ENCODE measurements at places on chromosomes 6 and 20. TPM values are rescaled to one million over a fixed set of nuclear protein-coding genes. Genes with fewer than 3 reads are reported as not detected.
A peak's percentile ranks its signal among the peaks of the same experiment; 100 is the strongest.

GRCh38 chr6:46832816-46833215, 39.6 kb downstream of the MEP1A start:
- no peak overlapping the region for H3K27ac ChIP-seq
- H3K4me1 ChIP-seq = no peaks in the 10 kb centered on the region
- no peaks in the 10 kb centered on the region for H3K36me3 ChIP-seq
- no peak overlapping the region for H3K4me3 ChIP-seq
- no peak for DNase-seq
- no peaks in the 10 kb centered on the region for H3K27me3 ChIP-seq

- DNase-seq = peak; percentile 23
- no peak overlapping the region for H3K4me3 ChIP-seq
- H3K27me3 ChIP-seq = no peaks in the 10 kb centered on the region
- no peaks in the 10 kb centered on the region for H3K36me3 ChIP-seq
- no peak overlapping the region for H3K27ac ChIP-seq
Measured at GRCh38 chr6:135972150-135972549, 120.6 kb downstream of the PDE7B start.

GRCh38 chr20:47740862-47741184, 44.5 kb downstream of the SULF2 start:
- DNase-seq = no peak
- no peak overlapping the region for H3K27ac ChIP-seq
- H3K4me1 ChIP-seq = no peaks in the 10 kb centered on the region
- peaks cover 2% of the 10 kb centered on the region for H3K27me3 ChIP-seq
- no peaks in the 10 kb centered on the region for H3K36me3 ChIP-seq
- no peak overlapping the region for H3K4me3 ChIP-seq

- DNase-seq = no peak
- H3K4me1 ChIP-seq = peaks cover 4% of the 10 kb centered on the region
- H3K27me3 ChIP-seq = no peaks in the 10 kb centered on the region
- H3K4me3 ChIP-seq = no peak overlapping the region
- no peaks in the 10 kb centered on the region for H3K36me3 ChIP-seq
Measured at GRCh38 chr6:156883497-156884252, 106.5 kb downstream of the ARID1B start.

GRCh38 chr6:116316772-116317467, 37.2 kb upstream of the TSPYL1 start:
- no peaks in the 10 kb centered on the region for H3K27me3 ChIP-seq
- no peak overlapping the region for H3K4me3 ChIP-seq
- peaks cover 12% of the 10 kb centered on the region for H3K4me1 ChIP-seq
- no peak for DNase-seq
- no peak overlapping the region for H3K27ac ChIP-seq
- H3K36me3 ChIP-seq = no peaks in the 10 kb centered on the region

- H3K27ac ChIP-seq = no peak overlapping the region
- DNase-seq = no peak
- H3K4me3 ChIP-seq = no peak overlapping the region
- H3K4me1 ChIP-seq = no peaks in the 10 kb centered on the region
Measured at GRCh38 chr6:55958790-55959189, 83.4 kb upstream of the BMP5 start.

DNA sequence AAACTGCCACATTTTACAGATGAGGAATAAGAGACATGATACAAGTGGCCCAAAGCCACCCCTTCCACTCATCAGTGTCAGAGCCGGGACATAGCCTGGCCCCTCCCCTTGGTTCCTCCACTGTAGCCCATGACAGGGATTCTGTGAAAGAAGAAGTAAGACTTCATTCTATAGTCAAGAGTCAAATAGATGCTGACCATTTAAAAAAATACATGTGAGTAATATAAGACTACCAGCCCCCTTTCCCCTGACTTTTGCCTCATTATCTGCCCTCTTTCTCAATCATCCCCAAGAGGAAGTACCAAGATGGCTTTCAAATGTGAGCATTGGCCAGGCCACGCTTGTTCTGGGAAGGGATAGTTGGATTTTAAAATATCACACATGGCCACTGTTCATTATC, 57.8 kb upstream of the TAB2 start:
- no peaks in the 10 kb centered on the region for H3K27me3 ChIP-seq
- no peaks in the 10 kb centered on the region for H3K36me3 ChIP-seq
- no peak overlapping the region for H3K4me3 ChIP-seq
- H3K4me1 ChIP-seq = no peaks in the 10 kb centered on the region
- no peak for DNase-seq

DNA sequence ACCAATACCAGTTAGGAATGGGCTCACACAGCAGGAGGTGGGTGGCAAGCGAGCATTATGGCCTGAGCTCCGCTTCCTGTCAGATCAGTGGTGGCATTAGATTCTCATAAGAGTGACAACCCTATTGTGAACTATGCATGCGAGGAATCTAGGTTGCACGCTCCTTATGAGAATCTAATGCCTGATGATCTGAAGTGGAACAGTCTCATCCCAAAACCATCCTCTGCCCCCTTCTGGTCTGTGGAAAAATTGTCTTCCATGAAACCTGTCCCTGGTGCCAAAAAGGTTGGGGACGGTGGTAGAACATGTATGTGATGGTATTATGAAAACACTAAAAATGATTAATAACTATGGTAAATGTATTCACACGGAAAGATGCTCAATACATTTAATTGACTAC, 99.7 kb upstream of the HIVEP1 start:
- no peak overlapping the region for H3K4me3 ChIP-seq
- H3K27me3 ChIP-seq = no peaks in the 10 kb centered on the region
- H3K27ac ChIP-seq = no peak overlapping the region
- H3K36me3 ChIP-seq = no peaks in the 10 kb centered on the region

DNA sequence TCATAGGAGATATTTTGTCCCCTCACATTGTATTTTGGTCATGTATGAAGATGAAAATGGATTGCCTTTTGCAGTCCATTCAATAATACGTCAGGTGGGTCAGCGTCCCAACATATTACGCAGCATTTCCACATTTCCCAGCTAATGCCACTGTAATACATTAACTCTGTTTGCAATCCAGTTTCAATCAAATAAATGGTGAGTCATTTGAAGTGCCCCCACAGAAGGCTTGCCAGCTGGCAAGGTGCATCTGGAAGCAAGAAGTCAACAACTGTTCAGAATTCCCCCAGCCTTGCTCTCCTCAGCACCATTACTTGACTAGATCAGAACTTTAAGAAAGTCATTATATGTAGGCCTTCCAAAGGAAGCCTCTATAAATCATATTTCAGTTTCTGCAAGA, 50.4 kb downstream of the PHACTR1 start:
- H3K27ac ChIP-seq = no peak overlapping the region
- H3K27me3 ChIP-seq = no peaks in the 10 kb centered on the region
- H3K36me3 ChIP-seq = no peaks in the 10 kb centered on the region

- no peaks in the 10 kb centered on the region for H3K27me3 ChIP-seq
- H3K36me3 ChIP-seq = no peaks in the 10 kb centered on the region
- no peak overlapping the region for H3K4me3 ChIP-seq
- DNase-seq = no peak
Measured at GRCh38 chr6:15622045-15622740, 40.6 kb downstream of the DTNBP1 start.

DNA sequence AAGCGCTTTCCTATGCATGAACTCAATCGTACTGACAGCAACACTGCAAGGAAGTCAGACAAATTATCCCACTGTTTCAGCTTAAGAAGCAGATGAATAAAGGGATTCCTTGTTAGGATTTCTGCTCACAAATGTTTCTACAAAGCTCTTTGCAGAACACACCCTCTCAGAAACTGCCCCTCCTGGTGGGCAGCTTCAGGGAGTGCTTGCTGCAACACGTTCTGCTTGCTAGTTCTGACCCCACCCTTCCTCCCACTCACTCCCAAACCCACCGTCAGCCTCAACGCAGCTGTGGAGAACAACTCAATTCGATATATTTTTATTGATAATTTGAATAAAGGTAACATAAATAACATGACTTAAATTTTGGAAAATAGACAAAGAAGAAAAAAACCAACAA, 250.8 kb upstream of the PRDM1 start:
- H3K27ac ChIP-seq = no peak overlapping the region
- H3K27me3 ChIP-seq = no peaks in the 10 kb centered on the region
- no peaks in the 10 kb centered on the region for H3K4me1 ChIP-seq
- no peaks in the 10 kb centered on the region for H3K36me3 ChIP-seq
- H3K4me3 ChIP-seq = no peak overlapping the region

DNA sequence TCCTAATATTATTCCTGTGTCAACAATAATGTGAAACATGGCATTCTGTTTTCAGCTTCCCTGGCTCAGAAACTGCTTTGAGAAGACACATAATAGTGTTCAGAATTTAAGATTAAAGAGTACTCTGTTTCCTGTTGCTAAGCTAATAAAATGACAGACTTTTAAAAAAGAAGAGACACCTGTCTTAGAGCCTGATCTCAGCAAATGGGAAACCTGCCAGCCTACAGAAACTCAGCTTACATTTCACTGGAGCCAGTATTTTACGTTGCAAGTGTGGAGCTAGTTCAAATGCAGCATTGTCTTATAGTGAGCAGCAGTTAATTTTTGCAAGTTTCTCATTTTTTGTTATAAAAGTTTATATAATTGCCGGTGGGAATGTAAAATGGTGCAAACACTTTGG, 28.8 kb downstream of the KIZ start:
- no peak for DNase-seq
- no peak overlapping the region for H3K27ac ChIP-seq
- H3K4me3 ChIP-seq = no peak overlapping the region
- H3K36me3 ChIP-seq = no peaks in the 10 kb centered on the region

DNA sequence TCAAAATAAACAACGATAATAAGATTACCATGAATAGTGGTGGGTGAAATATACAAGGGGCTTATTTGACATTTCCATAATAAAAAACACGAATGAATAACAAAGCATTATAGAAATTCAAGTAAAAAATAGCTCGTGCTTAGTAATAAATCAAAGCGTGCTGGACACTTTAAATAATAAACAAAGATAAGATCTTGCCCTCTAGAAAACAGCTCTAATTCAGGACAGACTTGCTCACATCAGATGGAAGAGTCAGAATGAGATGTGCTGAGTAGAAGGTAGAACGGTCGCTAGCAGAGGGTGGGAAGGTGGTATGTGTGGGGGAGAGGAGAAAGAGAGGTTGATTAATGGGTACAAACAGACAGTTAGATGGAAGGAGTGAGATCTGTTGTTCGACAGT, 27.3 kb downstream of the PSMB1 start:
- no peaks in the 10 kb centered on the region for H3K4me1 ChIP-seq
- H3K36me3 ChIP-seq = no peaks in the 10 kb centered on the region
- H3K4me3 ChIP-seq = no peak overlapping the region
- DNase-seq = no peak
- no peaks in the 10 kb centered on the region for H3K27me3 ChIP-seq
- no peak overlapping the region for H3K27ac ChIP-seq

GRCh38 chr20:24350923-24351368, 118.5 kb upstream of the SYNDIG1 start:
- H3K27ac ChIP-seq = no peak overlapping the region
- DNase-seq = peak; percentile 5
- no peaks in the 10 kb centered on the region for H3K27me3 ChIP-seq
- no peaks in the 10 kb centered on the region for H3K4me1 ChIP-seq

GRCh38 chr20:43711098-43711654, 15.6 kb downstream of the GTSF1L start:
- no peaks in the 10 kb centered on the region for H3K4me1 ChIP-seq
- no peak overlapping the region for H3K27ac ChIP-seq
- H3K4me3 ChIP-seq = no peak overlapping the region

- no peak overlapping the region for H3K4me3 ChIP-seq
- H3K36me3 ChIP-seq = no peaks in the 10 kb centered on the region
- no peaks in the 10 kb centered on the region for H3K4me1 ChIP-seq
- peak; percentile 45 for DNase-seq
- no peak overlapping the region for H3K27ac ChIP-seq
- H3K27me3 ChIP-seq = peaks cover 7% of the 10 kb centered on the region
Measured at GRCh38 chr6:28802417-28803336, 121.1 kb downstream of the TRIM27 start.

- H3K27me3 ChIP-seq = no peaks in the 10 kb centered on the region
- DNase-seq = no peak
- H3K4me3 ChIP-seq = no peak overlapping the region
- no peaks in the 10 kb centered on the region for H3K36me3 ChIP-seq
Measured at GRCh38 chr6:110690106-110690654, 125.1 kb downstream of the CDK19 start.

DNA sequence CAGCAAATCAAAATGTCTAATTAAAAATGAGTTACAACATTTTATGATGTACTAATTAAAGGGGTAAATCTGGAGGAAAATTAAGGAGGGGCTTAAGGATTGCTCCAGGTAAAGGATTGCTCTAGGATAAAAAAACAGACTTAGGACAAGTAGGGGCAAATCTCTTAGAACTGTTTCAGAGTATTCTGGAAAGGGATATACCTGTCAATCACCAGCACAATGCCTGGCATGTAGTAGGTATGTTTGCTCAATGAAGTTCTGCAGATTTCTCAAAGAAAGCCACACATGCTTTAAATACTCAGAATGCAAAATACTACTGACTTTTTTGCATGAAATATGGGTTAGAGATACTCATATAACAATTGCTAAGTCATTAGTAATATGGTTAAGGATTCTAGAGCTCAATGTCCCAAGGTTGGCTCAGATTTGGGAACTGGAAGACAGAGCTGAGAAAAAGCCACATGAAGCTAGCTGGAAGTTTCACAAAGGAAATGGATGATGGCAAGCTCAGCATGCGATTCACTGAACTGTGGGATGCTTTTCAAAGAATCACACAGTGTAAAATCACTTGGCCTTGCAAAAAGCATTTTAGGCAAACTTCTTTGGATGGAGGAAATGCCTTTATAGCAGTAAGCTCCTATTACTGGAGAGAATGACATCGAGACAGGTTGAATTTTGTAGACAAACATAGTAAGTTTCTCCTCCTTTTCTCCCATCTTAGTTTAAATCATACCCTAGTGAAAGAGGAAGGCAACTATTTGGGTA, 72.8 kb downstream of the MAP3K5 start:
- no peak overlapping the region for H3K4me3 ChIP-seq
- no peaks in the 10 kb centered on the region for H3K4me1 ChIP-seq
- H3K27me3 ChIP-seq = no peaks in the 10 kb centered on the region
- no peaks in the 10 kb centered on the region for H3K36me3 ChIP-seq
- H3K27ac ChIP-seq = no peak overlapping the region

- H3K4me1 ChIP-seq = peaks cover 40% of the 10 kb centered on the region
- H3K27ac ChIP-seq = peak overlapping the region; percentile 75
- H3K27me3 ChIP-seq = peaks cover 3% of the 10 kb centered on the region
Measured at GRCh38 chr6:43771210-43771857, 1.3 kb downstream of the VEGFA start.

GRCh38 chr6:23890543-23891227, 235.3 kb upstream of the NRSN1 start:
- no peaks in the 10 kb centered on the region for H3K4me1 ChIP-seq
- H3K27ac ChIP-seq = no peak overlapping the region
- no peaks in the 10 kb centered on the region for H3K27me3 ChIP-seq

GRCh38 chr20:38196592-38196991, 31.5 kb upstream of the TGM2 start:
- no peak overlapping the region for H3K4me3 ChIP-seq
- no peak overlapping the region for H3K27ac ChIP-seq
- H3K27me3 ChIP-seq = no peaks in the 10 kb centered on the region

Gene C20orf204
- 0.99 TPM for total RNA-seq

Gene MRPS18A
- total RNA-seq = 33.5 TPM

Gene SLC17A2
- total RNA-seq = not detected

Gene GPR6
- total RNA-seq = not detected

Gene DACT2
- not detected for total RNA-seq

Gene TOX2
- not detected for total RNA-seq

Gene CEP162
- total RNA-seq = 6.9 TPM

Gene RHAG
- total RNA-seq = not detected

Gene HLA-DRA
- not detected for total RNA-seq

Gene FOXF2
- 0.61 TPM for total RNA-seq

Gene PDE10A
- total RNA-seq = 7.4 TPM

Data from astrocyte (in vitro differentiated cells and primary cell).